Activated gamma-delta T cell treated with anti-CD3 and anti-CD28 coated beads, Interleukin-2, amount 50 U/mL, for 16 hours (primary cell): ENCODE measurements at places on chromosomes 3 and 15.

GRCh38 chr3:161096771-161097367, 8.3 kb downstream of the B3GALNT1 start:
- no peak for DNase-seq

DNA sequence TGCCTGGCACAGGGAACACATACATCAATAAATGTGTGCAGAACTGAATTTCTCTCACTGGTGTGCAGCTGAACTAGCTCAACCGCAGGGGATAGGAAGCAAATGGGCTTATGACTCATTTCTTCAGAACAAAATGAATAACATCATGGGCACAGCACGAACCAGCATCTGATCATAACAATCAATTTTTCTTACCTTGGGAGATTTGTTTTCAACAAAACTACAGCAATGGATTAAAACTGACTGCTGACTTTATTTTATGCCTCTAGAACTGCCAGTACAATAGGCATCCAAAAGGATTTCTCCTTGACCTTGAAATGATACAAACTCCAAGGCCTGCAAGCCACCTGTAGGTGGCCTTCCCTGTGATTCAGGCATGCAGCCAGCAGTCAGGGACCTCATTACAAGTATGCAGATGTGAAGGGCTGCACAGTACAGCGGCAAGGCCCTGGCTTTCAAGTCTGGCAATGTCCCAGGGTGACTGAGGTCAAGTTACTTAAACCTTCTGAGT, 26.1 kb downstream of the TAMM41 start:
- DNase-seq = no peak

DNA sequence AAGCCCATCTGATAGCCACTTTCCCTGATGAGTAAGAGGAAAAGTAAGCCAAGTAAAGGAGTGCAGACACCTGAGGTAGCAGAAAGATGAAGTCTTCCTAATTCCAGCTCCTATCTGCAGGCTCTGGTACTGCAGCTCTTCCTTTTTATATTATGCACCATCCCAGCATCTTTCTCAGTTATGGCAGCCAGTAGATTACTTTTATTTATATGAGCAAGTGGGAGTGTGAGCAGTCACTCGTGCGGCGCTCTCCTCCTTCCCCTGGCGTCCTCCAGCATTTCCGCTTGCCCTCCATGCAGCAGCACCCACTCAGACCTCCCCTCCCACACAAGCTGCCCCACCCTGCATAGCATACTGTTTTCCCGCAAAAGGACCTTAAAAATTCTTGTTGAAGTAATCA, 465.9 kb upstream of the DPPA4 start:
- DNase-seq = no peak

DNA sequence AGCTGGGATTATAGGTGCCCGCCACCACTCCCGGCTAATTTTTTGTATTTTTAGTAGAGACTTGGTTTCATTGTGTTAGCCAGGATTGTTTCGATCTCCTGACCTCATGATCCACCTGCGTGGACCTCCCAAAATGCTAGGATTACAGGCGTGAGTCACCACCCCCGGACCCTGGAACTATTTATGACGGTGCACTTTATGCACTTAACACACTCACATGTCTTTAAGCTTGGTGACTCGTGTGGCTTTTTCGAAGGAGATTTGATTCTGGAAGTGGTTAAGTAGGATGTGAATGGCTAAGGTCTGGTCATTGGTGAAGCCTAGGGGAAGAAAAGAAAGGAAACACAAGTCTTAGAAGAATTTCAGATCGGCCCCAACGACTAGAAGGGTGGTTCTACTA, 20.3 kb downstream of the BBS4 start:
- no peak for DNase-seq

GRCh38 chr3:98584547-98584946, 8.9 kb downstream of the CPOX start:
- DNase-seq = no peak

DNA sequence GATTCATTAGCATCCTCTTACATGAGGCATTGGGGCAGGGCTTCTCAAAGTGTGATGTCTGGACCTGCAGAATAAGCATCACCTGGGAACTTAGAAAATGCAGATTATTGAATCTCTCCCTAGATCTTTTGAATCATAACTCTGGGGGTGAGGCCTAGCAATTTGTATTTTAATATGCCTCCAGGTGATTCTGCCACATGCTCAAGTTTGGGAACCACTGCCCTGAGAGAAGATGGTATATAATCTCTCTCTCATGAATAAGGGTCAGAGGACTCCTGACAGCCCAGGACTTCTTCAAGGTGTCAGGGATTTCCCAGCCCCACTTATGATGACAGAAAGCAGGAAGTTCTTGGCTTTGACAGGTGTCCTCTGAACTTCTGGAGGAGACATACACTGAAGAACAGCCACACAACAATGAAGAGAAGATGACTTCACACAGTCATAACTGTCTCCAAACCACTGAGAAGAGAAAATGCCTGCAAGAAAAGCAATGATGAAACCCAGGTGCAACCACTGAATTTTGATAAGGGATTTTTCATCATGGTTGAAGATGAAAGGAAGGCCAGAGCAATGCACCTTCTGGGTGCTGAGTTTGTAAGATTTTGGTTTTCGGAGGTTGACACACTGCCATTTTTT, 211.9 kb upstream of the MRPL3 start:
- DNase-seq = no peak

GRCh38 chr15:100764778-100765466, 114.7 kb upstream of the ALDH1A3 start:
- no peak for DNase-seq
